ENCODE measurements at places on chromosomes 7 and 10. TPM values are rescaled to one million over a fixed set of nuclear protein-coding genes. Genes with fewer than 3 reads are reported as not detected.
A peak's percentile ranks its signal among the peaks of the same experiment; 100 is the strongest.

Gene FFAR4
- polyA plus RNA-seq: not detected

Gene FKBP6
- 0.26 TPM for polyA plus RNA-seq

Gene FKBP14
- polyA plus RNA-seq: 22.8 TPM

Gene ADAMTS14
- 18.0 TPM for polyA plus RNA-seq

Gene CCZ1B
- polyA plus RNA-seq: 28.4 TPM

Gene DLG5
- 27.7 TPM for polyA plus RNA-seq

Gene ACSM6
- not detected for polyA plus RNA-seq

Gene PRKRIP1
- polyA plus RNA-seq: 24.9 TPM

Gene MRLN
- 154 TPM for polyA plus RNA-seq

Gene PPP1R3C
- 131 TPM for polyA plus RNA-seq

Gene DNAJC12
- polyA plus RNA-seq: 11.3 TPM

DNA sequence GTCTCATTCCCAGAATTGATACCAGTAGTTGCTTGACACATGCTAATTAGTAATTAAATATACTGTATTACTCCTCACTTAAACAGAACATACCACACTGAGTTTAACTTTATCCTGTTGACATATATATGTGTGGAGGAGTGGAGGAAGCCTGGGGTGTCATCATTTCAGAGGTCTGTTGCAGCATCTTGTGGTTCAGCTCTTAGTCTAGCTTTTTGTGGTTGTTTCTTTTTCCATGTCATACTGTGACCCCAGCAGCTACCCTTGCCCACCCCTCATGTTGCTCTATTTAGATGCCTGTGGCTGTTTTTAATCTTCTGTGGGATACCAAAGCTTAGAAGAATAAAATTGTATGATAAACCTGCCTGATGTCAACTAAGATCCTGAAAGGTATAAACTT, 875.4 kb downstream of the LRMDA start:
- H3K36me3 ChIP-seq: no peaks in the 10 kb centered on the region
- H3K4me3 ChIP-seq: no peak overlapping the region
- no peak for DNase-seq
- peaks cover 12% of the 10 kb centered on the region for H3K4me1 ChIP-seq

GRCh38 chr10:50033481-50033880, 34.3 kb upstream of the WASHC2A start:
- no peak overlapping the region for H3K27ac ChIP-seq
- H3K4me1 ChIP-seq: no peaks in the 10 kb centered on the region
- no peak for DNase-seq
- no peak overlapping the region for H3K4me3 ChIP-seq

DNA sequence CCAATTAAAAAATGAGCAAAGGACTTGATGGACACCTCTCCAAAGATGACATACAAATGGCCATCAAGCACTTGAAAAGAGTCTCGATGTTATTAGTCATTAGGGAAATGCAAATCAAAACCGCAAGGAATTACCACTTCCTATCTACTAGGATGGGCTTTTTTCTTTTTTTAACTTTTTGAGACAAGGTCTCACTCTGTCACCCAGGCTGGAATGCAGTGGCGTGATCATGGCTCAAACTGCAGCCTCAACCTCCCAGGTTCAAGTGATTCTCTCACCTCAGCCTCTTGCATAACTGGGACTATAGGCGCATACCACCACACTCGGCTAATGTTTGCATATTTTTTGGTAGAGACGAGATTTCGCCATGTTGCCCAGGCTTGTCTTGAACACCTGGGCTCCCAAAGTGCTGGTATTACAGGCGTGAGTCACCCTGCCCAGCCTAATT, 13.6 kb downstream of the NKX1-2 start:
- no peaks in the 10 kb centered on the region for H3K4me1 ChIP-seq
- peaks cover 2% of the 10 kb centered on the region for H3K27me3 ChIP-seq
- H3K36me3 ChIP-seq: no peaks in the 10 kb centered on the region
- DNase-seq: no peak
- no peak overlapping the region for H3K27ac ChIP-seq

GRCh38 chr7:106420736-106421135, 136.0 kb upstream of the NAMPT start:
- H3K27ac ChIP-seq: peak overlapping the region; percentile 60
- no peak for DNase-seq
- H3K36me3 ChIP-seq: no peaks in the 10 kb centered on the region
- H3K4me1 ChIP-seq: peaks cover 17% of the 10 kb centered on the region

GRCh38 chr7:75559355-75559975, 67.3 kb downstream of the SPDYE5 start:
- H3K27ac ChIP-seq: no peak overlapping the region
- DNase-seq: no peak
- no peaks in the 10 kb centered on the region for H3K4me1 ChIP-seq
- no peaks in the 10 kb centered on the region for H3K27me3 ChIP-seq

DNA sequence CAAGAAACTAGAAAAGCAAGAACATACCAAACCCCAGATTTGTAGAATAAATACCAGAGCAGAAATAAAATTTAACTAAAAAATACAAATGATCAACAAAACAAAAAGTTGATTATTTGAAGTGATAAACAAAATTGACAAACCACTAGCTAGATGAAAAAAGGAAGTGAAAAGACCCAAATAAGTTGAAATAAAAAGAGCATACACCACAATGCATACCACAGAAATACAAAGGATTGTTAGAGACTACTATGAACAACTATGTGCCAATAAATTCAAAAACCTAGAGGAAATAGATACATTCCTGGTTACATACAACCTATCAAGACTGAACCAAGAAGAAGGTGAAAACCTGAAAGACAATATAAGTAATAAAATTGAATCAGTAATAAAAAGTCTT, 333.4 kb downstream of the SH2D4B start:
- H3K36me3 ChIP-seq: no peaks in the 10 kb centered on the region
- no peaks in the 10 kb centered on the region for H3K27me3 ChIP-seq
- H3K27ac ChIP-seq: no peak overlapping the region
- no peaks in the 10 kb centered on the region for H3K4me1 ChIP-seq

- H3K27me3 ChIP-seq: peaks cover 48% of the 10 kb centered on the region
- H3K36me3 ChIP-seq: no peaks in the 10 kb centered on the region
- peak overlapping the region; percentile 18 for H3K4me3 ChIP-seq
- DNase-seq: peak; percentile 73
- H3K27ac ChIP-seq: no peak overlapping the region
These were observed 21.3 kb upstream of the KCNK18 start for GRCh38 chr10:117175901-117176534.

DNA sequence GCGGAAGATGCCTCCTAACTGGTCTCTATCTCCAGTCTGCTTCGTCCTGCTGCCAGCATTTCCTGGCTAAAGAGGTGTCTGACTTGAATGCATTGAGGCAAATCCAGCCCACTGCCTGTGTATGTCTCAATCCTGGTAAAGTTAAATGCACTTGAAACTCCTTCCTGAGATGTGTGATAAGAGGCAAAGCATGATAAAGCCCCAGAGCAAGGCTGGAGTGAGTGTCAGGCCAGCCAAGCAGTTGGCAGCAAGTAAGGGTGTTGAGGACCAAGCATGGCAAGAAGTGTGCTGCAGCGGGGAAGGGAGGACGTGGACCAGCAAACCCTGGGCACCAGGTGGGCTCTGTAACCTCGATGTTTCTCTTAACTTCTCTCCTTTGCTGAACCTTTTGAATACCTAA, 29.1 kb downstream of the LRRC18 start:
- H3K4me1 ChIP-seq: peaks cover 9% of the 10 kb centered on the region
- H3K36me3 ChIP-seq: no peaks in the 10 kb centered on the region
- DNase-seq: no peak

GRCh38 chr10:385571-386300, 250.5 kb downstream of the ZMYND11 start:
- peaks cover 60% of the 10 kb centered on the region for H3K36me3 ChIP-seq
- no peak for DNase-seq
- H3K4me3 ChIP-seq: no peak overlapping the region
- peaks cover 3% of the 10 kb centered on the region for H3K4me1 ChIP-seq

GRCh38 chr10:62000726-62001125, 99.2 kb downstream of the ARID5B start:
- no peak for DNase-seq
- no peaks in the 10 kb centered on the region for H3K27me3 ChIP-seq
- no peak overlapping the region for H3K27ac ChIP-seq
- H3K4me1 ChIP-seq: peaks cover 7% of the 10 kb centered on the region
- H3K36me3 ChIP-seq: peaks cover 10% of the 10 kb centered on the region

DNA sequence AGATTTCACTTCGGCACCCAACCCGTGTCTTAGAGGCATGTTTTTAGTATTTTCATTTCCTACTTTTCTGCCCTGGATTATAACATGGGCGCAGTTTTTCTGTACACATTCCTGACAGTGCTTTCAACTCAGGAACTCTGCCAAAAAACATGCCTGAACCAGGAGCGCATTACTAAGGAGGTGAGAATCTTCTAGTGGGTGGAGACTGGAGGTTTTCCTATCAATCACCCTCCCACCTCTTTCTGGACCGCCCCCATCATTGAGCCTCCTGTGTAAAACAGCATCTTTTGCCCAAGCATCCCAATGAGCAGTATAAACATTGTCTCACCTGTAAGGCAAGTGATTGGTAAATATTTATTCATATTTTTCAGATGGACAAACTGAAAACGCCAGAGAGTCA, 53.2 kb downstream of the STK17A start:
- no peak for DNase-seq
- H3K27me3 ChIP-seq: no peaks in the 10 kb centered on the region
- H3K36me3 ChIP-seq: peaks cover 42% of the 10 kb centered on the region
- no peak overlapping the region for H3K27ac ChIP-seq

GRCh38 chr7:80078159-80078731, 56.4 kb upstream of the GNAI1 start:
- H3K27ac ChIP-seq: no peak overlapping the region
- no peak overlapping the region for H3K4me3 ChIP-seq
- H3K36me3 ChIP-seq: no peaks in the 10 kb centered on the region
- H3K27me3 ChIP-seq: no peaks in the 10 kb centered on the region
- DNase-seq: no peak

DNA sequence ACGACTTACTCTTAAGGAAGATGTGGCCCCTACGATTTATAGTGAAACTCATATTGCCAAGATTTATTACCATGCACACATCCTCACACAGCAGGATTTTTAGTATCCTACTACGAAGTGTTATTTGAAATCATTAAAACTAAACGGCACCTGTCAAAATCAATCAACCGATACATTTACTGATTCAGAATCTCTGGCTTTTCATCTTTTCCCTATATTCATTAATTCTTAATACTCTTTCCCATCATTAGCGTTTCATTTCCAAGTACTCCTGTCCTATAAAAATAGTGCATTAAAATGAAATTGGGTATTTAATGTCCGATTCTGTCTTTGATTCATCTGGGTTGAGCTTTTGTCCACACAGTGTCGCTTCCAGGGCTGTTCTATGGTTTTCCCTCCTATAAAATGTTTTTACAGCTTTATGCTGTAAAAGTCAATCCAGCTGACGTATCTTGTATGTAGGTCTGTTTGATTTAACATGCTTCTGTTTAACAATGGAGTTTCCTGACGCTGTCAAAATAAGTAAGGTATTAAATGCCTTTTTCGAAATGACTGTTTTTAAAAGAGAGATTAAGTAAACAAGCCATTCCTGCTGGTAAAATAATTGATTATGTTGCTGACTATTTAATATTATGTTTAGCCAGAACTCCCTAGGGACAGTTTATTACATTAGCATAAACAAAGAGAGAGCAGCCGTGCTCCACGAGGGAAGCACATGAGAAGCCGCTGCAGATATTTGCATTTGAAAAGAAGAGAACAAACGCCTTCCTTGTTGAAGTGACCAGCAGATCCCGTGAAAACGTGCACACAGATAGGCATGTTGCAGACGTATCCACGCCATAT, 22.3 kb upstream of the SFMBT2 start:
- peak; percentile 43 for DNase-seq
- H3K27me3 ChIP-seq: peaks cover 2% of the 10 kb centered on the region
- H3K4me1 ChIP-seq: no peaks in the 10 kb centered on the region
- no peak overlapping the region for H3K4me3 ChIP-seq
- no peak overlapping the region for H3K27ac ChIP-seq

GRCh38 chr10:3805201-3805790, 20.3 kb upstream of the KLF6 start:
- H3K27me3 ChIP-seq: no peaks in the 10 kb centered on the region
- no peaks in the 10 kb centered on the region for H3K36me3 ChIP-seq
- H3K4me3 ChIP-seq: no peak overlapping the region
- DNase-seq: peak; percentile 90

DNA sequence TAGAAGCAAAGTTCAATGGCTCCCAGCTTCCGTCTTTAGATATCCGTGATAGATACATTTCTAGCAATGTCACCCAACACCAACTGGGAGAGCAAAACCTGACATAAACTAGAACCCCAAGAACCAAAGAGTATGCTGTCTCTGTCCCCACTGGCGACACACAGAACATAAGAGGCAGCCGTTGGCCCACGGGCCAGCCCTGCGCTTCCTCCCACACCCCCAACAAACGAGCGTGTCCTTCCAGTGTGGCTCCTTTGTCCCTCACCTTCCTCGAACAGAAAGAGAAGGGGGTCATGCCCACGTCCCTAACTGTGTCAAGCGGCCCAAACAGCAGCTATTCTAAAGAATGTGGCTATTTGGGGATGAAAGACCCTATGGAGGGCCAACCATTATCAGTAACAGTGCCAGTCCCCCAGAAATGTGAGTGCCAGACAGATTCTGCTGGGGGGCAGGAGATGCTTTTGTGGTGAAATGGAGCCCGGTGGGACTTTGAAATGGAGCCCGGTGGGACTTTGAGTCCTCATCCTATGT, 171.9 kb downstream of the USP6NL start:
- peaks cover 5% of the 10 kb centered on the region for H3K4me1 ChIP-seq
- no peak overlapping the region for H3K27ac ChIP-seq
- no peak overlapping the region for H3K4me3 ChIP-seq
- H3K36me3 ChIP-seq: no peaks in the 10 kb centered on the region
- DNase-seq: no peak

- no peaks in the 10 kb centered on the region for H3K4me1 ChIP-seq
- no peak overlapping the region for H3K27ac ChIP-seq
These were observed 1227.5 kb upstream of the C7orf33 start for GRCh38 chr7:147363101-147363500.

GRCh38 chr7:129187681-129188371, 607 bp upstream of the SMO start:
- H3K27me3 ChIP-seq: peaks cover 2% of the 10 kb centered on the region
- peak overlapping the region; percentile 80 for H3K4me3 ChIP-seq
- no peak for DNase-seq

- H3K36me3 ChIP-seq: no peaks in the 10 kb centered on the region
- H3K4me3 ChIP-seq: no peak overlapping the region
- H3K4me1 ChIP-seq: peaks cover 13% of the 10 kb centered on the region
- H3K27me3 ChIP-seq: no peaks in the 10 kb centered on the region
These were observed 555.0 kb downstream of the TNS3 start for GRCh38 chr7:47026780-47027361.

- H3K27me3 ChIP-seq: no peaks in the 10 kb centered on the region
- peak; percentile 92 for DNase-seq
- H3K27ac ChIP-seq: peak overlapping the region; percentile 85
- no peaks in the 10 kb centered on the region for H3K36me3 ChIP-seq
- H3K4me3 ChIP-seq: no peak overlapping the region
These were observed 102.0 kb upstream of the STEAP1B start for GRCh38 chr7:22601812-22602565.

All from muscle of leg (tissue), 16 donors.